ENCODE measurements at places on chromosomes 2 and 18.
A peak's percentile ranks its signal among the peaks of the same experiment; 100 is the strongest.

DNA sequence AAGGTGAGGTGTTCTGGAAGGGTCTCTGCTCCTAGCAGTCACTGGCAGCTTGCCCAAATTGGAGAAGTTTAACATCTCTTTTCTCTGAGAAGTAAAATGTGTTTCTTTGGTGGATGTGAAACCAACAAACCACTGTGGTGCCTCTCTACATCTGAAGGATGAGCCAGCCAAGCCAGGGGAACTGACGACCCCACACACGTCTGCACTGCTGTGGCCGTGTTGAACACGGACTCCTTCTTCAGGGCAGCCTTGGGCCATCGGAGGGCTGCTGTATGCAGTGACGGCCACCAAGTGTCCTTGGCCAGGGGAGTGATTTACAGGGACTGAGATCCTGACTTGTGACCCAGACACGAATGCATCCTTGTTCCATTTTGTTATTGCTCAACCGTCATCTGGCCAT, 207.8 kb downstream of the ACKR3 start:
- DNase-seq, result no peak

- DNase-seq, result no peak
These were observed 70.8 kb downstream of the RTP5 start for GRCh38 chr2:241940329-241940728.

- no peak for DNase-seq
These were observed 132.2 kb upstream of the SMAD7 start for GRCh38 chr18:49082714-49083688.

- DNase-seq, result no peak
These were observed 57.6 kb upstream of the PARD3B start for GRCh38 chr2:204487447-204488229.

- peak; percentile 8 for DNase-seq
These were observed 96.8 kb downstream of the SNTG2 start for GRCh38 chr2:1047485-1047884.

DNA sequence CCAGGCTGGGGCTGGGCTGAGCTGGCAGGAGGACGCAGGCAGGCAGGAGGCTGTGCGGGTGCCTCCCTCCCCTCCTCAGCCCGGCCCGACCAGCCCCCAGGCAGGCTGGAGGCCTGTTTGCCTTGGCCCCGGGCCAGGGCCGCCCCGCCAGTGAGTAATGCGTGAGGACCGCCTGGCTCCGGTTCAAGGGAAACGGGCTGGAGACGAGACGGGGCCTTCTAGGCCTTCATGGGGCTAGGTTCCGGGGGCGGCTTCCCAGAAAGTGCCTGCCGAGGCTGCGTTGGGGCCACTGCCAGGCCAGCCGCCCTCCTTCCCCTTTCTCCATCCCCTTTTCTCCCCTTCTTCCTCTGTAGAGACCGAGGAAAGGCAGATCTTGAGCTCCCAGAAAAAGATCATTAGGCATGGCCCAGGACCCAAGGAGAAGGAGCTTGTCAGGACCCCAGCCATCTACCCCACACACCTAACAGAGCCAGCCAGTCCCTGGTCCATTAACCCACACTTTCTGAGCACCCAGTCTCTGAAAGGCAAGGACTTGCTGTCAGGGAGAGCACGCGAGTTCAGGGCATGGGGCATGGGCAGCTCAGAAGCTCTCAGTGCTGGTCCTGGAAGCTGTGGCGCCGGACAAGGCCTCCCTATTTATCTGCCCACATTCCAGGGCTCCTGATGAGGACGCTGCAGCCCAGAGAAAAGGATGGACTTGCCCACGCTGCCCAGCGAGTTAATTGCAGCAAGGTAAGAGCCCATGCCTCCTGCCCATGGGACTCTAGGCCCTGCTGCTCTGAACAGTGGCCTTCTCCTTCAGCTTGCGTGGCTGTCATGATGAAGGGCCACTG, 48.5 kb downstream of the SMAD7 start:
- DNase-seq, result no peak

DNA sequence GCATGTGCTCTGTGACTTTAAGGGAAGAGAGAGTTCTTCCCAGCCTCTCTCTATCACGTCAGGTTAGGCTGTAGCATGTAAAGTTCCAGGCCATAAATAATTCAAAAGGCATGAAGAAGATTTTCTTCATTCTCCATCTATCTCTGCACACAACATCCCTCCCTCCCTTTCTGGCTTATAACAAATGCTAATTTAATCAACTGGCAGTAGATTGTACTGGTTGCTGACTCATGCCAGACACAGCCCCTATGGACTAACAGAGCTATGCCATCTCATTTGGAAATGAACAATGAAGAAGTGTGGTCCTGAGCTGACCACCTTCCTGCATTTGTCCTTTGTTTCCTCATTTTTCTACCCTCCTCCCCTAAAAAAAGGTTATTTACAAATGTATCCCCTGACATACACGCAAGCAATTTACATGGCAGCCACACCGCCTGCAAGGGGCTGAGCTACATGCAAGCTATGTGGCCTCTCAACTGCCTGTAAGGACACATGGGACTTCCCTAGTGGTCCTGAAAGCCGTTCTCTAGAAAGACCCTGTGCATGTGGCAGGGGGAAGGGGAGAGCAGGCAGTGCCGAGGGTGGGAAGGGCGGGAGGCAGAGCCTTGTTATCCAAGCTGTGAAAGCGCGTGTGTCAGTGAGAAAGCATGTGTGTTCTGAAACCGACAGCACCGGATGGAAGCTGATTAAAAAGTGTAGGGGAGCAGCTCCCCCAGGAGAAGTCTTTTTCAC, 90.9 kb upstream of the KLF7 start:
- no peak for DNase-seq

DNA sequence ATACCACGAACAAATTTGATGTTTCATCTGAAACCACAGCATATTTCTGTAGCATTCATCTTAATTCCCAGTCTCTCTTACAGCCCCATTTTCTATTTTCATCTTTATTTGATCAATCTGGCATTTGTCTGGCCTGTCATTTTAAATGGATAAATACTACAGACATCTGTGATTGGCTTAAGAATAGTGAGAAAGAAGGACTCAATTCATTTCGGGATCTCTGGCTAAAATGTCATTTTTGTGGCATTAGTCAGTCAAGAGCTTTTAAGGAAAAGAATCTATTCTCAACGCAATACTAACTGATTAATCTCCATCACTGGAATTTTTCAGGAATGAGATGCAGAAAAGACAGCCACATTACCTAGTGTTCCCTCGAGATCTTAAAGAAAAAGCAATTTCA, 585.9 kb downstream of the IRS1 start:
- DNase-seq, result no peak

DNA sequence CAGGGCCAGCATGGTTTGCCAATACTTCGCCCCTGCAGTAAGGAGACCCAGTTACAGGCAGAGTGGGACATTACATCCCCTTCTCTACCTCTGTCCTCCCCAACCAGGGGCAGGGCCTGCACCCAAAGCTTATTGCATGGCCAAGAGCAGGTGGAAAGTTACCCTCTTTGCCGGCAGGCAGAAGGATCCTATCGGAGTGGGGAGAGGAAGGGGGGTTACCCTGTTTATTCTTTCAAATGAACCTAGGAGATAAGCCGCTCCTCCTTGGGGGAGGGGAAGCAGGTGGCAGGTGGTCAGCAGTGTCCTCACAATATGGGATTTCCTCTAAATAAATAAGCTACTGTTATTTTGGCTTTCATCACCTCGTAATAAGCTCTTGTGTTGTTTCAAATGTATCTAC, 53.9 kb downstream of the SPATS2L start:
- DNase-seq, result no peak

- DNase-seq, result no peak
These were observed 629.1 kb upstream of the SLC39A10 start for GRCh38 chr2:195027947-195028346.

GRCh38 chr18:77271576-77272481, 22.2 kb downstream of the GALR1 start:
- DNase-seq, result no peak

GRCh38 chr2:111244864-111245263, 124.2 kb downstream of the BCL2L11 start:
- no peak for DNase-seq

DNA sequence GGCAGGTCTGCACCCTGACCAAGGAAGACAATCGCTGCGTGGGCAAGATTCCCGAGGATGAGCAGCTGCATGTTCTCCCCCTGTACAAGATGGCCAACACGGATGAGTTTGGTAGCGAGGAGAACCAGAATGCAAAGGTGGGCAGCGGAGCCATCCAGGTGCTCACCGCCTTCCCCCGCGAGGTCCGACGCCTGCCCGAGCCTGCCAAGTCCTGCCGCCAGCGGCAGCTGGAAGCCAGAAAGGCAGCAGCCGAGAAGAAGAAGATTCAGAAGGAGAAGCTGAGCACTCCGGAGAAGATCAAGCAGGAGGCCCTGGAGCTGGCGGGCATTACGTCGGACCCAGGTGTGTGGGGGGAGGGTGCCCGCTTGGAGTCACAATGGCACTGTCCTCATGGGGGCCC, 48.4 kb downstream of the BOLA3 start:
- no peak for DNase-seq

DNA sequence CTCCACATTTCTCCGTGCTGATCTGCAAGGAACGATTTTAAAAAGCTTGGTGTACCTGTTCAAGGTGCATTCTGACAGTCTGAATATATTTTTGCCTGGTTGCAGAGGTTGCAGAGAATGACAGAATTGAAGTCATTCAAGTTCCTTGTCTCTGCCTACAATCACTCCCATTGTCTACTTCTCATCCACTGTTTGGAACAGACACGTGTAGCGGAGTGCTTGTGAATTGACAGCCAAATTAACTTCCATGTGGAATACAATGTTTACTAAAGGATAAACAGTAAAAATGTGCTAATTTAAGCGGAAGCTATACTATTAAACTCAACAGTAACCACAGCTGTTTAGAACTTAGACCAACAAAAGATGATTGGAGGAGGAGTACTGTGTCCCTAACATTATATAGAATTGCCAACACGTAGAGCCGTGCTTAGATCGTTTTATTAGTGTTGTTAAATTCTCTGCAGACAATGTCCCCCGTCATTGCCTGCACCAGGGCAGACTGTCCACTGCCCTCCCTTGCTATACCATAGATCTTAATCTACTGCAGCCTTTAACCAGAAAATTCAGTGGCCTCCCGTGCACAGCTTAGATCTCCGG, 87.3 kb upstream of the ZCCHC2 start:
- DNase-seq, result no peak
